ENCODE measurements at places on chromosomes 1 and 21.

GRCh38 chr1:116988248-116988647, 13.3 kb upstream of the CD101 start:
- no peak for DNase-seq

DNA sequence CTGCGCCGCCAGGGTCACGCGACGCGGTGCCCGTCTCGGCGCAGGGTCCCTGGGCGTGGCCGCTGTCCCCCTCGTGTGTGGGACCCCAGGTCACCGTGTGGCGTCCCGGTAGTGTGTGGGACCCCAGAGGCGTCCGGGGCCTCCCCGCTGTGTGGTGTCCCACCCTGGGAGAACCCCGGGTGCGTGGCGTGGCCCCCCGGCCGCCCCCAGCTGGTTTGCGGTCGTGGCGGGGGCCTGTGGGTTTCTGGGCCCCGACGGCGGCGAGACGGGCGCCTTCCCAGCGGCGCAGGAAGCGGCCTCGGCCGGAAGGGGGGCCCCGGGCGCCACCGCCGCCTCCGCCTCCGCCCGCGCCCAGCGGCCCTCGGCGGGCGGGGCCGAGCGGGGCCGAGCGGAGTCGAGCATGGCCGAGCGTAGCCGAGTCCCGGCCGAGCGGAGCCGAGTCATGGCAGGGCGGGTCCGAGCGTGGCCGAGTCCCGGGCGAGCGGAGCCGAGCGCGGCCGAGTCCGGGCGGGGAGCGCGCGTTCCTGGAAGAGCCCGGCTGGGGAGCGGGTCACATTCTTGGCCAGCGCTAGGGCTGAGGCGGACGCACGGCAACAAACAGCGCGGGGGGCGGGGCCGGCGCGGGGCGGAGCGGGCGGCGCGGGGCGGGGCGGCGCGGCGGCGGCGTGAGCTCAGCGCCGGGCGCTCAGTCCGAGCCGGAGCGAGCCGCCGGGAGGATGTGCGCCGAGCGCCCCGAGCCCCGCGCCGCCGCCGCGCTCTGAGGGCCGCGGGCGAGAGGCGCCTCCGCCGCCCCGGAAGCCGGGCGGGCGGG, 568 bp upstream of the SKI start:
- peak; percentile 83 for DNase-seq

GRCh38 chr21:43211760-43212115, 42.9 kb downstream of the CRYAA start:
- no peak for DNase-seq

GRCh38 chr1:97254731-97255463, 533.3 kb downstream of the PTBP2 start:
- peak; percentile 51 for DNase-seq

GRCh38 chr1:8348777-8349472, 31.0 kb downstream of the SLC45A1 start:
- peak; percentile 34 for DNase-seq

- DNase-seq, result no peak
Observed at GRCh38 chr1:43184995-43185394, 12.9 kb downstream of the CFAP57 start.

DNA sequence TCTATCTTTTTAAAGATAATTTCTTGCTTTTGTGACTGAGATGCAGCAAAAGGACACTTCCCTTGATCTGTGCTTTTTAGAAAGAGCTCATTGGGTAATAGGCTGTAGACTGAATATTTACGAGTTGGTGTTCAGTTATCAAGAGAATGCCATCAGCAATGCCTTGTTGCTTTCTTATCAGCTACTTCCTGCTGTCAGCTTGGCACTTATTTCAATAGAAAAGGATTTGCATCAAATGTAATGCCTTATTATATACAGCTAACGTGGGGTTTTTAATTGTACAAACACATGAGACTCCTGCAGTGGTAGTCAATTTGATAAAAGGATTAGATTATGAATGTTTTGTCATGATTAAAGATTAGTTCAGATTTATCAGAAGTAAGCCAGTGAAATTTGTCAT, 122.2 kb downstream of the ADGRL2 start:
- no peak for DNase-seq

DNA sequence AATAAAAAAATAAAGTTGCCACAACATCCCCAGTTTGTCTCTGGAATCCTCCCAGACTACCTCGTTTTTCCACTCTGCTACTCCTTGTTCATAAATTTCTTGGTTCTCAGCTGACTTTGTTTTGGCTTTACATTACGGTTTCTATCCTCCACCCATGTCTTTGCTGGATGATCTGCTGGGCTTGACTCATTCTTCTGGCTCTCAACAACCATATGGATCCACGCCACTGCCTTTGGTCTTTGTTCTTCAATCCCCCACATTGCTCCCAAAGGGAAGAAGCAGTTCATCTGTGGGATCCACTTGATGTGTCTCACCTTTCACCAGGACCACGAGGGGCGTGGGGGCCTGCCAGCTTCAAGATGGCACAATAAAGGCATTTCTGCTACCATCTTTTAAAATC, 67.1 kb upstream of the NBL1 start:
- DNase-seq, result no peak

DNA sequence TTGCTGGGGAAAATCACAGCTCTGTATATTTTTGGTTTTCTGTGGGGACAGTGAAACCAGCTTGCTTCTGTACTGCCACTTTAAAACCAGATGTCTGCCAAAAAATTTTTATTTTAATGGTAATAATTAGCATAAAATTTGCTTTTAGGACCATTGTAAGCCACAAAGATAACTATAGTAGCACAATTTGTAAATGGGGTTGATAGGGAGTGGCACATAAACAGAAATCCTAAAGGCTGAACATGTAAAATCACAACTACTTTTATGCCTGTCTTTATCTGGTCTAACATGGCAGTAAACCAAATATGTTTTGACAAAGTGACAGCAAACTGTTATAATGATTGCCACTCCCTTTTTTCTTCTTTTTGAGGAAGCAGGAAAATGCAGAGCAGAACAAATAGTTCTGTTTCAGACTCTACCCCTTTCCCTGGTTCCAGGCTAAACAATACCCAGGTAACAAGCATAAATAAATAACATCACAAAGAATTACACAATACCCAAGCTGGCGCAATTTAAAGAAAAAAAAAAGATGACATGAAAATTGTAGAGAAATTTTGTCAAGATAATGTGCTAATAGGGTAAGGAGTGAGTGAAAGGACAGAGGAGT, 24.0 kb upstream of the CCDC181 start:
- no peak for DNase-seq

DNA sequence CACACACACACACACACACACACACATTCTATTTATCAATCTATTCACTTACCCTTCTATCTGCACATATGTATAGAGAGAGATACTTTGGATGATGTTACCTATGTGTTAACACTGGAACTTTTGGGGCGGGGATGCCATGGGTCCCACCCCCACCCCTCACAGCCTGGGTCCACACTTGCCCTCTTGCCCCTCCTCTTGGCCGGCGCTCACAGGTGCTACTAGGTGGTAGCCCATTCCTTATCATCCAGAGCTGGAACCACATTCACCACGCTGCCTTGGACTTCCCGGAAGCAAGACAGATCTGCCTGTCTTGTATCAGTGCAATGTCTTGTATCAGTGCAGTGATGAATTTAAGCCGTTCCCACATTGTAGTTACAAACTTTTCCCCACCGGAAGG, 85.1 kb downstream of the LBR start:
- DNase-seq, result no peak

- DNase-seq, result no peak
Observed at GRCh38 chr1:25704267-25704691, 87.7 kb downstream of the MAN1C1 start.

DNA sequence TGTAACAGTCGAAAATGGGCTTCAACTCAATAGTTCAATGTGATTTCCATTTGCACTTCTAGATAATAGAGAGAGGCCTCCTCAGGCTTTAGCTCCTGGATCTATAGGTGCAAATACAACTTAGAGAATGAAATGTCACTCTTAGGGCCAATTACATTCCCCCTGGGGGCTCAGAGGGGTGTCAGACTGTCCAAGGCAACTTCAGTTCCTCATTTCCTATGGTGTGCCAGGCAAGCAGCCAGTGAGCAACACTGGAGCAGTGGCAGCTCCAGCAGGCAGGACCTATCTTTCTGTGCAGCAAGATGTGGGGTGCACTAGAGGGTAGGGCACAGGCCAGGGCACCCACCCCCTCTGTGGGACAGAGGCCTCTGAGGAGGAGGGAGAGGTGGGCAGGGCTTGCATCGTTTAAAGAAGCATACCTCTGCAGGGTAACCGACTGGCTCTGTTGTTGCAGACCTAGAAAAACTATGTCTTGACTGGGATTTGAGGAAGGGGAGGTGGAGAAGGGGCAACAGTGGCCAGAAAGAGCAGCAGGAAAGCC, 97.3 kb downstream of the SUSD4 start:
- DNase-seq, result no peak

GRCh38 chr1:91548376-91549040, 47.9 kb downstream of the CDC7 start:
- no peak for DNase-seq

DNA sequence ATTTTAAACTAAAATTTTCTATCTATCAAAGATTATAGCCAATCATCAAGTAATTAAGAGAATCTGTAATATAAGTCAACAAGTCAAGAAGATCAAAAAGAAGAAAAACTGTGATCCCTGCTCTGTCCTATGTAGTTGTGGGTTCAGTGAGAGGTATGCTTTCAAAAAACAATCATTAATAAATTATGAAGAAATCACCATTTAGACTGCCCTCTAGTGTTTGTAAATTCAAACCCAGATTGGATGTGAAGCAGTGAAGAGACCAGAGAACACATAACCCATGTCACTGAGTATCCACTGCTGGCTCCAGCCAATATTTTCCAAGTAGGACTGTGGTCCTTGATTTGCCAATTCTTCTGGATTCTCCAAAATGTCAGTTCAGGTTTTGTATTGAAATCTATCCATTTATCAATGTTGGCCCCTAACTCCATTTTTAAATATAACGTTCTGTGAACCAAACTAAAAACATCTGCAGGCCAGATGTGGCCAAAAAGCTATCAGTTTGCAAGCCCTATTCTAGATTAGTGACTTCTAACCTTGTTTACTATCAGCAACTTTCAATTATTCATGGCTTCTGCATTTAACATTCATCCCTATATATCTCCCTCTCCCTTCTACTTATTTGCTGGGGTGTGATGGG, 467.5 kb upstream of the CXADR start:
- DNase-seq, result no peak

GRCh38 chr1:166116026-166116425, 50.8 kb downstream of the FAM78B start:
- DNase-seq, result no peak

DNA sequence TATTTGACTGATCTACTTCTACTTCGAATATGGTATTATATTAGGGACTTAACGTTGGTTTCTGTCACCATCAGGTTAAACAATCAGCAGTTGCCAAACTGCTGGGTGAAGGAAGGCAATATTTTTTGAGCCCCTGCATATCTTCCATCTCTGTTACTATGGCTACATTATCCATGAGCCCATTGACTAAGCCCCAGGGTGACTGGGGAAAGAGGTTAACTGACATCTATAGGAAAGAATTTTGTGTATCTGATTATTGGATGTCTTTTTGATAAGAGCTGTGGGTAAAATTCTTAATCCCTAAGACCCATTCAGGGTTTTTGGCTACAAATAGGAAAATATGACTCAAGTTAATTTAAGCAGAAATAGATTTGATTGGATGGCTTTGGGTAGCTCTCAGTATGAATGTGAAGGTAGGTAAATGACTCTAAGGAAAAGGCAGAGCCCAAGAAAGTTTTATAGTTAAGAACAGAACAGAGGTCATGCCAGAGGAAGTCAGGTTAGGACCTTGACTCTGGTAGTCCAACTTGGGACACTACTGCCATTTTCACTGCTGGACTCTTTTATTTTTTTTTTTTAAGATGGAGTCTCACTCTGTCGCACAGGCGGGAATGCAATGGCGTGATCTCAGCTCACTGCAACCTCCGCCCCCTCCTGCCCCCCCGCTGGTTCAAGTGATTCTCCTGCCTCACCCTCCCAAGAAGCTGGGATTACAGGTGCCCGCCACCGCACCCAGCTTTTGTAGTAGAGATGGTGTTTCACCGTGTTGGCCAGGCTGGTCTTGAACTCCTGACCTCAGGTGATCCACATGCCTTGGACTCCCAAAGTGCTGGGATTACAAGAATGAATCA, 8.9 kb upstream of the XPR1 start:
- DNase-seq, result no peak

- peak; percentile 61 for DNase-seq
Observed at GRCh38 chr1:97379387-97380075, 541.3 kb downstream of the DPYD start.

DNA sequence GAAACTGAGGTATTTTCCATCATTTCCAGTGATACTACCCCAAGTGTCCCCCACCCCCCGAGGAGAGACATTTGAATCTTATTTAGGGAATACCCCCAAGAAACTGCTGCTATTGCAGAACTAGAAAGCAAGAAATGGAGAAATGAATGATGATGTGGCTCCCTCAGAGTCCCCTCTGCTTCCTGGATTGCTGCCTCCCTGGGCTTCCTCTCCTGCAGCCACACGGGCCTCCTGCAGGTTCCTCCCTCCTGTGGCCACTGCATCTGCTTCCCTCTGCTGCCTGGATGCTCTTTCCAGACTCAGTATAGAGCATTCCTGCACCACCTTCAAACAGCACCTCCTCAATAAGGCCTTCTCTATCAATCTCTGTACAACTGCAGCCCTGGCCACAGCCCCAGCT, 69.3 kb downstream of the SLC25A24 start:
- DNase-seq, result no peak

DNA sequence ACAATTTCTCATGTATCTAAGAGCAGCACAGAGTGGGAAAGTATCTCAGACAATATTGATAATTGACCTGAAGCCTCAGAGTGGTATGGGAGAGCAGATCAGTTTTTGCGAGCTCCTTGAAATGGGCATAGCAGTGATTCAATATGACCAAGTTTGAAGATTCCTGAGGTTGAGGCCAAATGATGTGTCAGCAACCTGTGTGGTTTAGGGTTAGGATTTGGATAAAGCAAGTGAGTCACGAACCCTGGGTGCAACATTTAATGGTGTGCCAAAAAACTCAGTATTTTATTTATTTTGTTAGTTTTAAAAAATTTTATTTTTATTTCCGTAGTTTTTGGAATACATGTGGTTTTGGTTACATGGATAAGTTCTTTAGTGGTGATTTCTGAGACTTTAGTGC, 92.5 kb upstream of the C21orf91 start:
- peak; percentile 27 for DNase-seq

- no peak for DNase-seq
Observed at GRCh38 chr1:150567341-150567716, 12.1 kb downstream of the MCL1 start.

DNA sequence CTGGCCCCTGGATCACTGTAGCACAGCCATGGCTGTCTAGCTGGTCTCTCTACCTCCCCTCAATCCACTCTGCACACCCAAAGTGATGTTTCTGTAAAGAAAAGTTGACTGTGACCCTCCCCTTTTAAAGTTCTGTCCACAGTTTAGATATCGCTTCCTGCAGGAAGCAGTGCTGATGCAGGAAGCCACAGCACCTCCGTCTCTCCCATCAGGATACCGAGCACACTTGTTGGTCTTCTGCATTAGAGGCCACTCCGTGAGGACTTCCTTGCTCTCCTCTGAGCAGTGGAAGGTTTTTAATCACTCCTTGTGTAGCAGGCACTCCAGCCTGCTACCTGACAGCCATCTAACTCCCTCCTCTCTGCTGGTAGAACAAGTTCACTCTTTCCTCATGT, 69.5 kb downstream of the GADD45A start:
- DNase-seq, result no peak

- no peak for DNase-seq
Observed at GRCh38 chr1:239436286-239436685, 49.9 kb downstream of the CHRM3 start.

Measured in NCI-H226 (cell line).